Muscle of leg (tissue), 16 donors: ENCODE measurements at places on chromosomes 11 and 22. TPM values are rescaled to one million over a fixed set of nuclear protein-coding genes. Genes with fewer than 3 reads are reported as not detected.

- H3K27ac ChIP-seq, result no peak overlapping the region
- no peak overlapping the region for H3K4me3 ChIP-seq
- no peaks in the 10 kb centered on the region for H3K36me3 ChIP-seq
- H3K27me3 ChIP-seq, result no peaks in the 10 kb centered on the region
- H3K4me1 ChIP-seq, result no peaks in the 10 kb centered on the region
- DNase-seq, result no peak
Observed at GRCh38 chr11:82873919-82874333, 26.3 kb downstream of the PRCP start.

DNA sequence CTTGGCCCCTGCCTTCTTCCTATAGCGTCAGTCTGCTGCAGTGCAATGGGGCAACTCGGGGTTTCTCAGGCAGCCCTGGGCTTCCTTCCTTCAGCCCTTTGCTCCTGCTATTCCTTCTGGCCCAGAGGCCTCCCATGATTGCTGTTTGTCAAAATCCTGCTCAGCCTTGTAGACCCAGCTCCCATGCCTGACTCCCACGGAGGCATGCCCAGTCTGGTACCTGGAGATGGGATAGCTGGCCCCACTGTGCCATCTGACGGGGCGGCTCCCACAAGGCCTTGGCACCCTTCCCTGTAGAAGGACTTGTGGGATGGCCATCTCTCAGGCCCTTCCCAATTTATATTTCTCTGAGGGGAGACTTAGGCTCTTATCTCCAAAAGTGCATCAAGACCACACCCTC, 590 bp upstream of the CD6 start:
- H3K4me1 ChIP-seq, result no peaks in the 10 kb centered on the region
- H3K4me3 ChIP-seq, result no peak overlapping the region
- H3K36me3 ChIP-seq, result no peaks in the 10 kb centered on the region

DNA sequence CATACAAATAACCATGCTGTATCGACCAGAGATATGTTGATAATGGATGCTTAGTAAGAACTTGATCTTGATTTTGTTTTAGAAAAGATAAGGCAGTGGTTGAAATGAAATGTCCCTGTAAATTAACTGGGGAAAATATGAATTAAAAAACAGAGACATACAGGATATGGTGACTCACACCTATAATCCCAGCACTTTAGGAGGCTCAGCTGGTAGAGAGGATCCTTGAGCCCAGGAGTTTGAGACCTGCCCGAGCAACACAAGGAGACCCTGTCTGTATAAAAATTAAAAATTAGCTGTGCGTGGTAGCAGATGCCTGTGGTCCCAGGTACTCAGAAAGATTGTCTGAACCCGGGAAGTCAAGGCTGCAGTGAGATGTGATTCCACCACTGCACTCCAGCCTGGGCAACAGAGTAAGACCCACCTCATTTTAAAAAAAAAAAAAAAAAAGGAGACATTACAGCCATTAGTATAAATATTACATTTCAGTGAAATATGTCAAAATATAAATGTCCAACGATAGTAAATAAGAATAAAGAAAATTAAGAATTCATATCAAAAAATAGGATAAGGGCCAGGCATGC, 4.6 kb downstream of the PICALM start:
- no peak overlapping the region for H3K4me3 ChIP-seq
- peaks cover 8% of the 10 kb centered on the region for H3K4me1 ChIP-seq
- DNase-seq, result no peak
- H3K36me3 ChIP-seq, result no peaks in the 10 kb centered on the region
- no peak overlapping the region for H3K27ac ChIP-seq

DNA sequence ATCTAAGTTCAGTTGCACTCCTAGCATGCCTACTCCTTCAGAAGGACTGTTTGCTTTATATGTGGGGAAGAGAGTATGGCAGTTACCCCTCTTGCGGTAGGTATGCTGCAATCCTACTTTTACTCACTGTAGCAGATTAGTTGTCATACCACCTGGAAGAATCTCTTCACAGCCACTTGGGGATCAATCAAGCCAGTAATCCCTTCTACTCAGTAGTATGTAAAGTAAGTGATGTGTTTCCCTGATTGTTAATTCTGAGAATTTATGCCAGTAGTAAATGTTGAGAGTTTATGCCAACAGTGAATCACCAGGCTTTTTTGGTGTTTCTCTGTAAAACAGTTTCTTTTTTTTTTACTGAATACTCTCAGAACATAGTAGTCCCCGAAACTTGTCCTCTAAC, 34.4 kb downstream of the PRMT3 start:
- H3K27ac ChIP-seq, result no peak overlapping the region
- H3K27me3 ChIP-seq, result no peaks in the 10 kb centered on the region
- peaks cover 4% of the 10 kb centered on the region for H3K36me3 ChIP-seq
- no peak for DNase-seq
- no peak overlapping the region for H3K4me3 ChIP-seq
- H3K4me1 ChIP-seq, result no peaks in the 10 kb centered on the region

- peaks cover 16% of the 10 kb centered on the region for H3K4me1 ChIP-seq
- H3K4me3 ChIP-seq, result no peak overlapping the region
- no peak overlapping the region for H3K27ac ChIP-seq
- no peak for DNase-seq
- H3K27me3 ChIP-seq, result no peaks in the 10 kb centered on the region
Observed at GRCh38 chr11:32087597-32087996, 3.3 kb upstream of the RCN1 start.

DNA sequence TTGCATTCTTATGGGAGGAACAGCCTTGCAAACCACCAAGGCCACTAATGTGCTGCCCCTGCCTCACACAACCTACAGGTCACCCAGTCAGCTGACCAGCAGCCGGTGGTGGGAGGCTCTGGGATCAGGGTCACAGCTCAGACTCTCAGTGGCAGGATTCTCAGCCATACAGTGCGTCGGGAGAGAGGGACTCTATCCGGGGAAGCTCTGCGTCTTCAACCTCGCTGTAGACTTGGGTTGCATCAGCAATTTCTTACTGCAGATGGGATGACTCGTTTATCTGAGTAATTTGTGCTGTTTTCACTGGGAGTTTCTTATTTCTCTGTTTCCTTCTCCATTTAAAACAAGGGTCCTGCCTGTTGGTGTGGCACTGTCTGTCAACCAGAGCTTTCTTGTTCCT, 257.7 kb downstream of the TBC1D22A start:
- H3K4me1 ChIP-seq, result no peaks in the 10 kb centered on the region
- H3K36me3 ChIP-seq, result no peaks in the 10 kb centered on the region
- no peaks in the 10 kb centered on the region for H3K27me3 ChIP-seq
- no peak for DNase-seq
- no peak overlapping the region for H3K4me3 ChIP-seq
- no peak overlapping the region for H3K27ac ChIP-seq

GRCh38 chr11:13826505-13827278, 135.8 kb upstream of the SPON1 start:
- no peaks in the 10 kb centered on the region for H3K36me3 ChIP-seq
- no peak for DNase-seq
- no peak overlapping the region for H3K4me3 ChIP-seq

The GRM5 gene
- total RNA-seq, result 0.04 TPM

The ANO1 gene
- total RNA-seq, result 5.8 TPM

The HINFP gene
- 15.5 TPM for total RNA-seq
